ENCODE measurements at places on chromosomes 3 and 15. TPM values are rescaled to one million over a fixed set of nuclear protein-coding genes. Genes with fewer than 3 reads are reported as not detected.

The EPB42 gene
- not detected for total RNA-seq

GRCh38 chr3:82261013-82261412, 499.6 kb upstream of the GBE1 start:
- no peaks in the 10 kb centered on the region for H3K36me3 ChIP-seq
- H3K27ac ChIP-seq: no peak overlapping the region
- no peaks in the 10 kb centered on the region for H3K27me3 ChIP-seq
- H3K4me3 ChIP-seq: no peak overlapping the region
- H3K4me1 ChIP-seq: no peaks in the 10 kb centered on the region

DNA sequence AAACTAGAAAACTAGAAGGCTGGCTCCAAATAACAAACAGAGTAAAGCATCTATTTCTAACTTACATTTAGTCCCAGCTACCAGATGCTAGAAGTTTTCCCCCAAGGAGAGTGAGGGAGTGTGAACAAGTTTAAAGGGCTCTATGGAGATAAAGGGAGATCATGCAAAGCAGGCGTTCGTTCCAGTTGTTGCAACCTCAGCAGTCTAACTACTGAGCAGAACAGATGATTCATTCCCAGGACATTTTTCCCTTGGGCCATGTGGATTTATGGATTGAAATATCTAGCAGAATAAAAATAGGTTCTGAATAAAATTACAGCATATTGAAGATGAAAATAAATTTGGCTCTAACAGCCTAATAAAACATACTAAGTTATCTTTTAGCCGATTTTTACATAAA, 154.8 kb upstream of the TTC14 start:
- no peak for DNase-seq
- H3K27ac ChIP-seq: no peak overlapping the region
- no peaks in the 10 kb centered on the region for H3K36me3 ChIP-seq

The ESYT3 gene
- total RNA-seq: 0.74 TPM

The KCNMB2 gene
- not detected for total RNA-seq

GRCh38 chr3:48896936-48897335, 1.7 kb downstream of the SLC25A20 start:
- no peaks in the 10 kb centered on the region for H3K27me3 ChIP-seq
- H3K27ac ChIP-seq: peak overlapping the region; percentile 76
- H3K4me1 ChIP-seq: peaks cover 49% of the 10 kb centered on the region
- H3K36me3 ChIP-seq: peaks cover 10% of the 10 kb centered on the region

DNA sequence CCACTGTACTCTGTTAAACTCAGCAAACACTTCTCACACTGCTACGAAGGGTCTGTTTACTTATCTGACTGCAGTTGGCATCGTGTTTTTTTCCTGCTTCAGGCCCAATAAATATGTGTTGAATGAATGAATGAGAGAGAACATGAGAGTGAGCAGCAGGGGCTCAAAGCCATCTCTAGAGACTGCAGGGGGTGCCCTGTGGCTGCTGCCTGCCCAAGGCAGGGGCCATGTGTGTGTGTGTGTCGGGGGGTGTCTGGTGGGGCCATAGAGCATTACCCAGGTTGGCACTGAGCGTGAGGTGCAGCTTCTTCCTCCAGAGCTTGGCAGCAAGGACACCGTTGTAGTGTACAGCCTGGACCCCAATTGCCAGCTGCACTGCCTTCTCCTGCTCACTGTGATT, 14.8 kb downstream of the EPB42 start:
- H3K4me1 ChIP-seq: peaks cover 1% of the 10 kb centered on the region
- no peaks in the 10 kb centered on the region for H3K36me3 ChIP-seq
- DNase-seq: no peak

GRCh38 chr15:90868261-90868689, at the start of gene FURIN:
FURIN (plus strand) TSS chr15:90868588; CDS start chr15:90875741, 7,153 bp downstream.
- peak within 1 kb of the TSS; percentile 96 for H3K27ac ChIP-seq
- no peaks in the 10 kb centered on the region for H3K27me3 ChIP-seq
- no peak for DNase-seq

The CAND2 gene
- 0.98 TPM for total RNA-seq

DNA sequence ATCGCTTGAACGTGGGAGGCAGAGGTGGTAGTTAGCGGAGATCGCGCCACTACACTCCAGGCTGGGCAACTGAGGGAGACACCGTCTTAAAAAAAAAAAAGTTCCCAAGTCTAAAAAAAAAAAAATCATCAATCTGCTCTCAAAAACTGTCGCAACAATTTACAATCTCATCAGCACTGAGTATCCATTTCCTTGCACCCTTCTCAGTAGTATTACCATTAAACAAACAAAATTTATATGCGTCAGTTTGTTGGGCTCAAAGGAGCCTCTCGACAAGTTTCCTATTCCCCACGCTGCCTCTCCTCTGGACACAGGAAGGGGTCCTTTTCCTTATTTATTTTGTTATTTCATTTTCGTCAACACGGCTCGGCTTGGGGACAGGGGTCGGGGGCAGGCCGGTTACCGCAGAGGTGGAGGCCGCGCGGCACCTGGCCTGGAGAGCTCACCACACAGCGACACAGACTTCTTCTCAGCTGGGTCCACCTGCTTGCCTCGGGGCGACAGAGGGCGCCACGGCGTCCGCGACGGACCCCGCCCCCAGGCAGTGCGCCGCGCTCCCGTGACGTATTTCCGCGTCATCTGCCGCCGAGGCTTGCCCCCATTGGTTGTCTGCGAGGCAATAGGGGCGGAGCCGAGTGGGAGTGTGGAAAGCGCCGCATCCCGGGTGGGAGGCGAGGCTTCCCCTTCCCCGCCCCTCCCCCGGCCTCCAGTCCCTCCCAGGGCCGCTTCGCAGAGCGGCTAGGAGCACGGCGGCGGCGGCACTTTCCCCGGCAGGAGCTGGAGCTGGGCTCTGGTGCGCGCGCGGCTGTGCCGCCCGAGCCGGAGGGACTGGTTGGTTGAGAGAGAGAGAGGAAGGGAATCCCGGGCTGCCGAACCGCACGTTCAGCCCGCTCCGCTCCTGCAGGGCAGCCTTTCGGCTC, at the start of gene MAP2K1:
TSS of gene MAP2K1 (plus strand) at position 709 of the 920 bp plus-strand sequence. CDS start 436 bp downstream, outside the sequence.
- H3K27me3 ChIP-seq: no peaks in the 10 kb centered on the region
- peaks cover 45% of the 10 kb centered on the region for H3K4me1 ChIP-seq
- H3K27ac ChIP-seq: peak within 1 kb of the TSS; percentile 99
- peak; percentile 99 for DNase-seq
- H3K36me3 ChIP-seq: peaks cover 22% of the 10 kb centered on the region
- H3K4me3 ChIP-seq: peak within 1 kb of the TSS; percentile 95

GRCh38 chr3:20352546-20353179, 166.7 kb upstream of the SGO1 start:
- no peak overlapping the region for H3K4me3 ChIP-seq
- no peak overlapping the region for H3K27ac ChIP-seq
- no peaks in the 10 kb centered on the region for H3K36me3 ChIP-seq
- no peaks in the 10 kb centered on the region for H3K4me1 ChIP-seq
- DNase-seq: no peak

GRCh38 chr15:65655457-65655856, 33.7 kb downstream of the SLC24A1 start:
- no peak for DNase-seq
- no peaks in the 10 kb centered on the region for H3K27me3 ChIP-seq
- H3K4me3 ChIP-seq: no peak overlapping the region
- no peak overlapping the region for H3K27ac ChIP-seq
- H3K4me1 ChIP-seq: peaks cover 6% of the 10 kb centered on the region

The GOLGA8G gene
- not detected for total RNA-seq

DNA sequence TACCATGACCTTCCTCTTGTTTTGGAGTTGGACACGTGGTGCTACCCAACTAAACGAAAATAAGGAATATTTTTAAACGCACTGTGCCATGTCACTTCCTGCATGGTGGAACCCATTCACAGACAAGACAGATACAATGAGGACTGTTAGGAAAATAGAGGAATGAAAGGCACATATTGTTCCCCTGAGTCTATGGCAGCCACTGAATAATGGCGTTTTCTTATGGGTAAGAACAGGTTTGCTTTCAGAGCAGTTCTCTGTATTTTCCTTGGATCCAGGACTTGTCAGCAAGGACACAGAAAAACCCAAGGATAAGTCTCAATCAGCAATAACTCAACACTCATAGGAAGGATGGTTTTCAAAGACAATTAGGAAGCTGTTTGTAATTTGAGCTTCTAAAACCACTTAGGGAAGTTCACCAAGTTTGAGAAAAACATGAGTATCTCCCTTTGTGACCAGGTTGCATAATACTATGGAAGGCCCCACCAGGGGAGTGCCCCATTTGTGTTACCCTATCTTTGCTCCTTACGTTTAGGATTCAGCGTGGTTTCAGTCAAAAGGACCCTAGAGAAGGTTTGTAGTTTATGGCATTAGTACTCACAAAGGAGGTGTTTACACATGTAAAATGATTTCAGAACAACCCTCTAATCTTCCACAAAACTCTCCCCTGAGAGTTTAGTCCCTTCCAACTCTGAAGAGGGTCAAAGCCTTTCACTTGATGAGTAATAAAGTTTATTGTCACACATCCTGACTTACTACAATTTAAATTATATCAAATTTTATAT, 487.2 kb upstream of the ATP11B start:
- no peak overlapping the region for H3K27ac ChIP-seq
- no peaks in the 10 kb centered on the region for H3K4me1 ChIP-seq
- H3K36me3 ChIP-seq: no peaks in the 10 kb centered on the region
- DNase-seq: no peak

The B3GALNT1 gene
- total RNA-seq: 3.0 TPM

GRCh38 chr3:133448478-133449122, 48.7 kb downstream of the BFSP2 start:
- peak overlapping the region; percentile 86 for H3K27ac ChIP-seq
- peak; percentile 40 for DNase-seq

GRCh38 chr3:46393554-46394434, 13.1 kb downstream of the CCR5AS start:
- H3K27ac ChIP-seq: no peak overlapping the region
- no peak for DNase-seq
- H3K27me3 ChIP-seq: peaks cover 6% of the 10 kb centered on the region
- H3K36me3 ChIP-seq: no peaks in the 10 kb centered on the region
- no peak overlapping the region for H3K4me3 ChIP-seq

The AHSG gene
- not detected for total RNA-seq

The MOBP gene
- not detected for total RNA-seq

DNA sequence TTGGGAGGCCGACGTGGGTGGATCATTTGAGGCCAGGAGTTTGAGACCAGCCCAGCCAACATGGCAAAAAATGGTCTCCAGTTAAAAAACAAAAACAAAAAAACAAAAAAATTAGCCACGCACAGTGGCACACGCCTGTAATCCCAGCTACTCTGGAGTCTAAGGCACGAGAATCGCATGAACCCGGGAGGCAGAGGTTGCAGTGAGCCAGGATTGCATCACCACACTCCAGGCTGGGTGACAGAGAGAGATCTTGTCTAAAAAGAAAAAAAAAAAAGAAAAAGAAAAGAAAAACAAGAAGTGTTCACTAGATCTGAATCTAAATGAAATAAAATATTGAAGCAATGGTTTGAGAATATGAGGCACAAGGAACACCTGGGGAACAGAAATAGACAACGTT, 36.7 kb downstream of the SLC9A9 start:
- H3K36me3 ChIP-seq: peaks cover 5% of the 10 kb centered on the region
- peaks cover 19% of the 10 kb centered on the region for H3K4me1 ChIP-seq
- DNase-seq: no peak
- no peak overlapping the region for H3K4me3 ChIP-seq
- H3K27me3 ChIP-seq: no peaks in the 10 kb centered on the region

GRCh38 chr3:50358355-50358910, 888 bp downstream of the TMEM115 start:
- H3K36me3 ChIP-seq: peaks cover 23% of the 10 kb centered on the region
- H3K27me3 ChIP-seq: no peaks in the 10 kb centered on the region
- H3K27ac ChIP-seq: peak overlapping the region; percentile 85
- DNase-seq: no peak
- peaks cover 41% of the 10 kb centered on the region for H3K4me1 ChIP-seq

The DPH3 gene
- 12.6 TPM for total RNA-seq

- H3K4me3 ChIP-seq: no peak overlapping the region
- H3K27me3 ChIP-seq: no peaks in the 10 kb centered on the region
- peaks cover 7% of the 10 kb centered on the region for H3K4me1 ChIP-seq
- no peak for DNase-seq
These were observed 5.2 kb upstream of the LCTL start for GRCh38 chr15:66570842-66571478.

DNA sequence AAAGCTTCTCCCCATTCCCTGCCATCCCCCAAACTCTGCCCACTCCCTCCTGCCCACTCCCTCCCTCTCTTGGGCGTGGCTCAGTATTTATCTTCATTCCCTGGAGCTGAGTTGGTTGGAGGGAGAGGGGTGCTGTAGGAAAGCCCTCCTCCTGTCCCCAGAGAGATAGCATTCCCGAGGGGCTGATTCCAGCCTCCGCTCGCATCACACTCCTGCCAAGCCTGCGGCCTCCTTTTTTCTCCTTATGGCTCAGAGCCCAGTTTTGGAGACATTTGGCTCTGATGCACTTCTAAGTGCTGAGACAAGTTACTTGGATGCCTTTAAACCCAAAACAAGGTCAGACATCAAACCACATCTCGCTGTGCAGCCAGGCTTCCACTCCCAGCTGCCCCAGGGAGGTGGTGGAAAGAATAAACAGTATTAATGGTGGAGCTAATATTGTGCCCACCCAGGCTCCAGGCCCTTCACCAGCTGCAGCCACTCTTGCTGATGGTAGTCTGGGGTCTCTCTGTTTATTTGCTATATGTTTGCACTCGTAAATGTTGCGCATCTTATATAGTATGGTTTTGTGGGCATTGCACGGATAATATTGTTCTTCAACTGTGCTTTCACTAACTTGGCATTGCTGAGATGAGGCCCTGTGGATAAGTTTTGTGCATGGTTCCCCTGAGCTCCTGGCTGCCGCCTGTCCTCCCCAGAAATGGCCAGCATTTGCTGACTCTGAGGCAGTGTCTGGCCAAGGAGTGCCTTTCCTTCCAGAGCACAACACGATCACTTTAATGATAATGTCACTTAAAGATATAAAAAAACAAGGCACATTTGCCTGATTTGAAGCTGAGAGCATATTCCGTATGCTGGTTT, 157.2 kb downstream of the LRRC28 start:
- no peaks in the 10 kb centered on the region for H3K36me3 ChIP-seq
- no peak for DNase-seq
- H3K4me1 ChIP-seq: peaks cover 18% of the 10 kb centered on the region
- no peak overlapping the region for H3K4me3 ChIP-seq

DNA sequence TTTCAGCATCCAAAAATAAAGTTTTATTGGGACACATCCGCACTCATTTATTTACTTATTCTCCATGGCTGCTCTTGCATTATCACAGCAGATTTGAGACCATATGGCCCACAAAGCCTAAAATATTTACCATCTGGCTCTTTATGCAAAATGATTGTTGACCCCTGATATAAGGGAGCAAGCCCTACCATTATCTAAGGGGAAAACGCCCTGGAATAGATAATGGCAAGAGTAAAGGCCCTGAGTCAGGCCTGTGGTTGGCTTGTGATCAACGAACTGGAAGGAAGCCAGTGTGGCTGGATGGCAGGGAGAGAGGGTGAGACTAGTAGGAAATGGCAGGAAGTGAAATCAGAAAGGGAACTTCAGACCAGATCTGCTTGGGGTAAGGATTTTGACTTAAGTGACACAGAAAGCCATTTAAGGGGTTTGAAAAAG, 24.6 kb upstream of the DMXL2 start:
- no peak overlapping the region for H3K27ac ChIP-seq
- no peak overlapping the region for H3K4me3 ChIP-seq
- DNase-seq: no peak
- peaks cover 4% of the 10 kb centered on the region for H3K4me1 ChIP-seq
- H3K27me3 ChIP-seq: peaks cover 19% of the 10 kb centered on the region

- no peak overlapping the region for H3K27ac ChIP-seq
- peaks cover 2% of the 10 kb centered on the region for H3K27me3 ChIP-seq
- DNase-seq: no peak
- H3K36me3 ChIP-seq: peaks cover 7% of the 10 kb centered on the region
- H3K4me1 ChIP-seq: peaks cover 4% of the 10 kb centered on the region
These were observed 52.1 kb upstream of the IL12A start for GRCh38 chr3:159936541-159936940.

- no peaks in the 10 kb centered on the region for H3K36me3 ChIP-seq
- peaks cover 63% of the 10 kb centered on the region for H3K4me1 ChIP-seq
- peak overlapping the region; percentile 37 for H3K4me3 ChIP-seq
- H3K27ac ChIP-seq: peak overlapping the region; percentile 90
- DNase-seq: peak; percentile 72
These were observed 30.7 kb downstream of the SEMA7A start for GRCh38 chr15:74402873-74403587.

The REC114 gene
- not detected for total RNA-seq

All from activated CD4-positive, alpha-beta T cell treated with anti-CD3 and anti-CD28 coated beads, Interleukin-2, amount 10 ng/mL, durations not matched to agents 7 days and 5 days (primary cell).